ENCODE measurements at places on chromosomes 7 and 10.
A peak's percentile ranks its signal among the peaks of the same experiment; 100 is the strongest.

- DNase-seq: no peak
Observed at GRCh38 chr10:37760817-37761216, 96.6 kb downstream of the ZNF248 start.

DNA sequence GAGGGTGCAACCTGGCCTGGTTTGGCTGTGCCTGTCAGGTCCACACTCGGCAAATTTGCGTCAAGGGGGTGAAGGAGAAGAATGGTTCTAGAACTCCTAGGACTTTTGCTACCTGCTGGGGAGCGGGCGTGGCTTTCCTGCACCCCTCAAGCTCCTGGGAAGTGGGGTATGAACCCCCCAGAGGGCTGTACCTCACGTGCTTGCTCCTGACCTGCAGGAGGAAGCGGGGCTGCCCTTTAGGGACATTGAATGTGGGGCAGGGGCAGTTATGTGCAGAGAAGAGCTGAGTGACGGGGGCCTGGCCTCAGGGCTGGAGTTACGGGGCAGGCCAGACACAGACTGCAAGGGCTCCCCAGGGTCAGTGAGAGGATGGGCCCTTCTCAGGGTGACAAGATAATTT is 61.4 kb upstream of the GNA12 start:
- no peak for DNase-seq

DNA sequence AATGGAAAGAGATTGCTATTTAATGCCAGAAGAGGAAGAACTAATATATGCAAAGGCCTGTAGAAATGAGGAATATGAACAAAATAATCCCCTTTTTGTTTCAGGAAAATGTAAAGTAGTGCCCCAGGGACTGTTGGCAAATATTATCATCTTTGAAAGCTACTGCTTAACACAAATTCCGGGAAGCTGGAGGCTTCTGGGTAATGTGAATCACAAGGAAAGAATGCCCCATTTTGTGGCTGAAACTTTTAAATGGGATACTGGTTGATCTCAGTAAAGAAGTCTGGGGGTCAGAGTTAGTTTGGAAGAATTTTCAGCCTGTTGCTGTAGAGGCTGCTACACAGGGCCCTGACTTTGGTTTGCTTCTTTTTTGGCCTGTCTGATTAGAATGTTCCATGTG is 141.0 kb downstream of the PTEN start:
- peak; percentile 80 for DNase-seq

- DNase-seq: no peak
Observed at GRCh38 chr7:125450749-125451148, 521.1 kb upstream of the POT1 start.

- no peak for DNase-seq
Observed at GRCh38 chr10:7952266-7952665, 102.2 kb upstream of the GATA3 start.

- no peak for DNase-seq
Observed at GRCh38 chr10:88889559-88890337, 9.7 kb downstream of the STAMBPL1 start.

GRCh38 chr7:24764972-24765744 is 7.9 kb upstream of the GSDME start:
- no peak for DNase-seq

GRCh38 chr10:54710918-54711317 is 90.1 kb downstream of the PCDH15 start:
- no peak for DNase-seq

DNA sequence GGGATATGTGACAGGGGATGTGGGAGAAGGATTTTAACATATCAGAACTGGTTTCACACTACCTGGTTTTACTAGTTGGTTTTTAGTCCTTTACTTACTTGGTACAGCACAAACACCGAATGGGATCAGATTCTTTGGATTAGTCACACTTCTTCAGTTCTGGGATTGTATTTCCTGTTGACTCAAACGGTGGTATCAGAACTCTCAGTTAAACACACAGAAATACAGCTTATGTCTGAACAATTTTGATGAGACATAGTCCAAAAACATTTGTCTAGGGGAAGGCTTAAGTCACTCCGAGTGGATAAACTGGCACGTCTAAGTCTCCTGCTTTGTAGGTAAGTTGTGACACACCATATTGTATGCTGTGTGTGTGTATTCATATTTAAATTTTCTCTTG is 480.5 kb downstream of the PHTF2 start:
- DNase-seq: peak; percentile 89

DNA sequence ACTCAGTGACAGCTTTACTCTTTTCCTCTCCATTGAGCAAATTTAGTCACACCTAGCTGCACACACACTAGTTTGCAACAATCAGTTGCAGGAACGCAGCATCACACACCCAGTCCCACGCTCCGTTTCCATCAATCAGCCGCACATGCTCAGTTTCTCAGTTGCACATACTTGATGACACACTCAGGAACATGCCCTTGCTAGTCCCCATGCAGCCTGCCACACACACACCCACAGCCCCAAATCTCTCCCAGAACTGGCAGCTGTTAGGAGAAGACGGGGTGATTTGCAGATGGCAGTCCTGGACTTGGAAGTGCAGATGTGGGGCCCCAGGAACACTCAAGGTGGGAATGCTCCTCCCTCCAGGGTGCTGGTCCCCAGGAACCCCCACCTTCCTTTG is 7.7 kb downstream of the LBX1 start:
- DNase-seq: no peak

GRCh38 chr10:101301111-101301731 is 52.7 kb upstream of the BTRC start:
- peak; percentile 7 for DNase-seq

GRCh38 chr7:32293833-32294232 is 196.3 kb downstream of the LSM5 start:
- DNase-seq: no peak

DNA sequence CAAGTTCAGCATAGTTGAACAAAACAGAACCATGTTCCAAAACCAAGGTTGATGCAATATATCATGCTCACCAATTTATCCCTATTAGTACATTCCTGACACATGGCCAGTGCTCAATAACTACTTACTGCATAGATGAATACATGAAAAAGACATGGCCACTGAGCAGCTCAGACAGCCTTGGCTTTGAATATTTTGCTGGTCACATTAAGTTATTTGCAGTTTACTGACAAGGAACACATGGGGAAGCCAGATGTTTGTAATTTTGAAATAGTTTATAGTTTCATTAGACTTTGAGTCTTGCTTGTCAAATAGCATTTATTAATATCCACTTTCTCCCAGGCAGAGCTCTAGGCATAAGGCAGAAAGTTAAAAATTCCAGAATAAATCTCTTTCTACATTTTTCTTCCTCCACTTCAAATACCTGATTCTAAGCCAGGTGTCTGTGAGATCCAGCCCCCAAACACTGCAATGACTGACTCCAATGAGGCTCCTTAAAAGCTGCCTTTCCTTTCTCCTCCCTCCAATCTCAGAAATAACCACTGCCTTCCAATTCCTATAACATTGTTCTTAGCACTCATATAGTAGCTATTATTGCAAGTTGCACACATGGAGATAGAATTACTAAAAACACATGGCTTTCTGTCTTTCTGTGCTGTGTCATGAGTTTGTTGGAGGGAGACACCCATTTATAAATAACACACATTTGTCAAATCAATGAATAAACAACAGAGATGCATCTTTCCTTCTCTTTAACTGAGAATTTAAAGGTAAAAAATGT is 91.3 kb downstream of the PCGF5 start:
- no peak for DNase-seq

DNA sequence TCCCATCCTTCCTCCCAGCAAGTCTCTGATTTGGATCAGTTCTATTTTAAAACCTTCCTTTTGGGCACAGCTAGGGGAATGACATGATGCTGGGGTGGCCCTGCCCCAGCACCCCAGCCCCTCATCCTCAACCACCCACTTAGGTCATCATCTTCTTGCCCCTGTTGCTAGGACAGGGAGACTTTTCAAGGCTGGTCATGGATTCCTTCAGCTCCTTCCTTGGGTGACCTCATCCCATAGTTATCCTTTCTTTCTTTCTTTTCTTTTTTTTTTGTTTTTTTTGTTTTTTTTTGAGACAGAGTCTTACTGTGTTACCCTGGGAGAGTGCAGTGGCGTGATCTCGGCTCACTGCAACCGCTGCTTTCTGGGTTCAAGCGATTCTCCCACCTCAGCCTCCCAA is 127.2 kb downstream of the WDFY4 start:
- DNase-seq: peak; percentile 69

GRCh38 chr7:71604818-71605414 is 473.0 kb downstream of the GALNT17 start:
- DNase-seq: no peak

GRCh38 chr10:78738861-78739260 is 329.9 kb upstream of the ZMIZ1 start:
- no peak for DNase-seq

DNA sequence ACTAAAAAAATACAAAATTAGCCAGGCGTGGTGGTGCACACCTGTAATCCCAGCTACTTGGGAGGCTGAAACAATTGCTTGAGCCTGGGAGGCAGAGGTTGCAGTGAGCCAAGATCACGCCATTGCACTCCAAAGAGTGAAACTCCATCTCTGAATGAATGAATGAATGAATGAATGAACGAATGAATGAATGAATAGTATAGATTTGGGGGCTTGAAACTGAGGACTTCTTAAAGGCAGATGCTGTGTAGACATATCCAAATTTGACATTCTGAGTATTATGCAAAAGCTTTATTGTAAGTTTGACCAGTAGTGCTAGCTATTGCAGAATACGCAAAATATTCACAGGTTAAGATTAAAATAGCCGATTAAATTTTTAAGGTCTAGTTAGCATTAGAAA is 30.8 kb upstream of the ST7 start:
- no peak for DNase-seq

DNA sequence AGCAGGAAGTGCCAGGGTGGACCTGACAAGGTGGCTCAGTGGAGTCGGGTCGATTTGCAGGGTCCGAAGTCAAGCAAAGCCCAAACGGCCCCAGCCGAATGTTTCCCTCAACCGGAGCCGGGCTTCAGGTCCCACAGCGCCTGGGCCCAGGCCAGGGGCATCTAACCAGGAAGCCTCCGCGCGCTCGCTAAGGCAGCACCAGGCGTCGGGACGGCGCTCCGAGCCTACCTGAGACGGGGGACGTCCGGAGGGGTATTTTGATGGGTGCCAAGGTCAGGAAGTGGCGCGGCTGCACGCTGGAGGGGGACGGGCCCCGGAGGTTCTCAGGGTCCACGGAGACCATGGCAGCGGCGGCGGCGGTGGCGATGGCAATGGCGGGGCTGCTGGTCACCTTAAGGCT is 51.5 kb downstream of the TCERG1L start:
- DNase-seq: no peak

GRCh38 chr7:74362266-74362665 is 73.1 kb downstream of the CLIP2 start:
- DNase-seq: no peak

DNA sequence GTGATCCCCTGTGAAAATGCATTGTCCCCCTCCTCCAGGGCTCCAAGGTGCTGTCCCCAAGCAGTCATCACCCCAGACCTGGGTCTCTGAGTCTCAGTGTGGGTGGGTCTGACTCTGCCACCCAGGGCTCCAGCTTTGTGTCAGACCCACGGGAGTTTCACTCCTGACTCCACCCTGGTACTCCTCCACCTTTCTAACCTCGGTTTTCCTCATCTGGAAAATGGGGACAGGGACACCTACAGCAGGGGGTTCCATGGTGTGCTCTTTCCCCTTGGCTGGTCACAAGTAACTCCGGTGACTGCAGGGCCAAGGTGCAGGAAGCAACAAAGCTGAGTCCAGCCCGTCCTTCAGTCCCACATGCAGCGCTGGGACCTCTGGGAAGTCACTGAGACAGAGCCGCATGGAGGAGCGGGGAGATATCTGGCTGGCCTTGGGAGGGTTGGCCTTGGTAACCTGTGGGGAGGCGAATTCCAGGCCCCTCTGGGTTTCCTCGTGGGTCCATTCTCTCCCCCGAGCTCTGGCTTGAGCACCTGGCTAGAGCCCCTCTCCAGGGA is 41.8 kb upstream of the RABGEF1 start:
- DNase-seq: no peak

GRCh38 chr10:131081376-131081775 is 230.1 kb downstream of the TCERG1L start:
- DNase-seq: no peak

DNA sequence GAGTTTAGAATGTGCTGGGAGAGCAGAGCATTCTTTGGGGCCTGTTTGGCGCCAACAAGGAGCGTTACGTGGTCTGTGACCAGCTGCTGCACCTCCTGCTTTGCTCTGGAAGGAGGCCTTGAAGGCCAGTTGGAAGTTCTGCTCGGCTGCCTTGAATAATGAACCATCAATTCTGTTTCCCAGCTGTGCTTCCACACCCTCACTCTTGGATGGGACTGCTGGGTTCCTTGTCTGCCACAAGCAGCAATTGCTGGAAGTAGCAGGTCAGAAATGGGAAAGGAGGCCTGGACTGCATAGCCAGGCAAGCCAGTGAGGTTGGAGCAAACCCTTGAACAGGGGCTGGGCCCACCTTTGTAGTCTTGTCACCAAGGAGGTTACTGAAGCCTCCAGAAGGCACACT is 86.6 kb upstream of the INSYN2A start:
- no peak for DNase-seq

DNA sequence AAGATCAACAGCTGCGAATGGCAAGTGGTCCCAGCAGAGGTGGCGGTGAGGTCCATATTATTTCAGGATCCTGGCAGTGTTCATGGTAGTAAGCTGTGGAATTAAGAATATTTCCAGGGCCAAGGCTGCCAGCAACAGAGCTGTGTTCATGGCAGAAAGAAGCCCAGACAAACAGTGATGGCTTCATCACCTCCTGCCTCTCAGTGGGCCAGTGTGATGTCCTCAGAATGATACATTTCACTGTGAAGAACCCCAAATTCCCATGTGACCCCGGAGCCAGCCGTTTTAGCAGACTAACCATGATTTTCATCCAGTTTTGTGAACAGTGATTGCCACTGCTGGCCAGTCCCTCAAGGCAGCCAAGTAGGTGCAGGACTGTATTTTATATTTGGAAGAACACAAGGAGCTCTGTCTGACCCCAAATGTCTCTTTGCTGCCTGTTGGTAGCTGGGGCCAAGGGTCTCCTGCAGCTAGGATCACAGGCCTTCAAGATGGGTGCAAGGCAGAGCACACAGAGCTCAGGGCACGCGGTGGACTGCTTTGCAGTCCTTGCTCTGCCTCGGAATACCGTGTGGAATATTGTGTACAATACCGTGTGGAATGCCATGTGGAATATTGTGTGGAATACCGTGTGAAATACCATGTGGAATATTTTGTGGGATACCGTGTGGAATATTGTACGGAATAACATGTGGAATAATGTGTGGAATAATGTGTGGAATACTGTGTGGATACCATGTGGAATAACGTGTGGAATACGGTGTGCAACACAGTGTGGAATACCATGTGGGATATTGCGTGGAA is 132.3 kb upstream of the CHST15 start:
- DNase-seq: no peak

- no peak for DNase-seq
Observed at GRCh38 chr10:21304198-21304597, 221.3 kb downstream of the SKIDA1 start.

GRCh38 chr7:122430710-122431109 is 126.2 kb upstream of the FEZF1 start:
- DNase-seq: peak; percentile 12

GRCh38 chr7:123198111-123198510 is 1.7 kb downstream of the SLC13A1 start:
- no peak for DNase-seq

Data from fibroblast of skin of back (primary cell).